SJCRH30 (cell line): ENCODE measurements at places on chromosomes 4 and X.

GRCh38 chr4:103721251-103721650, 1.5 kb upstream of the TACR3 start:
- peak; percentile 15 for DNase-seq

DNA sequence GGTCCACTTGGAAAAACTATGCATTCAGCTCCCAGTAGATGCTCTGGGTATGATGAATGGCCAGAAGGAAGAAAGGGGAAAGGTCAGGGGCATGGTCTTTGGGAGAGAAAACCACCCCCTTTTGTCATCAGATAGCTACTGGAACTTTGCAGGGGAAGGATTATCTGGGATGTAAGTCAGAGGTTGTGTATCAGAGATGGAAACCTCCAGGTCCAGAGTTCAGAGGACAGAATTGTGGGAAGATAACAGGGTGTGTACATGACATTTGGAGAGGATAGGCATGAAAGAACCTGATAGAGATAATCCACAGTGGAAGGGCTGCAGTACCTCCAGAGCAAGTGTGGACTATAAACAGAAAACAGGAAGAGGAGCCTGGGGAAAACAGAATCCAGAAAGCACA, 262.7 kb downstream of the SPRY1 start:
- no peak for DNase-seq

- peak; percentile 32 for DNase-seq
Measured at GRCh38 chr4:83219344-83220331, 65.0 kb downstream of the COQ2 start.

DNA sequence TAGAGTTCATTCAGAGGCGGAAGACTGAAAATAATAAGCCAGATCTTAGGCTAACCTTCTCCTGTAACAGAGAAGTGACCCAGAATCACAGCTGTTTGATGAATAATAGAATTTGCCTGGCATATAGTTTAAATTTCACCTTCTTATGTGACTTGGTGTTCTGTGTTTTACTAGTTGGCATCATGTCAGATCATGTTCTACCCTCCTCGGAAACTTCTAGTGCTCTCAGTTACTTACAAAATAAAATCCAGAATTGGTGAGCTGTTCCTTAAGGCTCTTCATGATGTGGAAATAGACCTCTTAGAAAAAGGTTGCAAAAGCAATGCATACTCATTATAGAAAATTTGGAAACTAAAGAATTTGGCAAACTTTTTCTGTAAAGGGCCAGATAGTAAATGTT, 31.1 kb downstream of the TMEM164 start:
- no peak for DNase-seq

- no peak for DNase-seq
Measured at GRCh38 chrX:68727696-68728095, 80.2 kb downstream of the STARD8 start.

- DNase-seq = peak; percentile 87
Measured at GRCh38 chrX:11427453-11428071, 134.3 kb downstream of the AMELX start.

GRCh38 chr4:42855779-42856178, 36.7 kb upstream of the GRXCR1 start:
- no peak for DNase-seq

DNA sequence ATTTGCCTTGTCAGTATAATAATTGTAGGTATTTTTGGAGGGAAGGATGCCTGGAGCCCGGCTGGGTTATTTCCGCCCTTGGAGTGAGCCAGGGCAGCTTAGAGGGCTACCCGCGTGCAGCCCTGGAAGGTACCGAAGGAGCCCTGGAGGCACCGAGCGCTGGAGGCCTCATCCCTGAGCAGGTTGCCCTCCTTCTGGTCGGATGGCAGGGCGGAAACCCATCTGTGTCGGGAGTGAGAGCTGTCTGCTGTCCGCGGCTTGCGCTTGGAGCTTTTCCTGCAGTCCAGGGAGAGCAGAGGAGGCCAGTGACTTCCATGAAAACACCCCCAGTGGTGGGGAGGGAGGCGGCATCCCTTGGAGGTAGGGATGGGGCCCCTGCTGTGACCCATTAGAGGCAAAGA, 122.1 kb downstream of the TBL1X start:
- no peak for DNase-seq

GRCh38 chrX:41526271-41526670, 79.1 kb downstream of the NYX start:
- DNase-seq = no peak

DNA sequence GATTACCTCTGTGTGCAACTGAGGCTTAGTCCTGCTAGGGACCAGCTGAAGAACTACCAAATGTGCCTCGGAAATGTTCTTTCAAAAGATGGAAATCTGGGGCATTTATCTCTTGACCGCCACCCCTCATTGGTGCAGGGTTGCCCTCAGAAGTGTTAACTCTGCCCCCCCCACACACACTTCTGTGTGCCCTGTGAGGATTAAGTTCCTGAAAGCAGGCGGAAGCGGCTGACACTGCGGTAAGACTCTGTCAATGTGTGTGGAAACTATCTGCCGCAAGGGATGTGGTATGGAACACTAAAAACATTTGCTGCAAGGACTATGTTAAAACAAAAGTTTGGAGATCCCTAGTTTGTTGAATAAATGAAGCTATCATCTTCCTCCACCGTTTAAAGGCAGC, 106.9 kb upstream of the NDP start:
- no peak for DNase-seq

DNA sequence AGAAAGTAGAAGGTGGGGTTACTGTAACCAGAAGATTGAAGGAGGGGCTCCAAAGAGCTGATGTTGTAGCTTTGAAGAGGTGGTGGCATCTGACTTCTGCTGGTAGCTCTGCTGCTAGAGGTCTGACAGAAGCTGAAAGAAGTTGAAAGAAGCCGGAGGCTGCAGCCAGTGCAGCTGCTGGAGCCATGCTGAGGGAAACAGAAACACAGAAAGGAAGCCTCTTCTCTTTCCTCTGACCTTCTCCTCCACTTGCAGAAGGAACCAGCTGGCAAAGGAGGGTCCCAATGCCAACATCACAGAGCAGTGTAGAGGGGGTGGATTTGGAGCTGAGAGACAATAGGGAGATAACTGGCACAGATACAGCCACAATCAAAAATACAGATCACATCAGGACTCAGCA, 89.3 kb upstream of the HHIP start:
- no peak for DNase-seq

GRCh38 chr4:54184581-54184980, 44.5 kb upstream of the PDGFRA start:
- DNase-seq = no peak

- DNase-seq = no peak
Measured at GRCh38 chr4:101136373-101137370, 210.7 kb downstream of the PPP3CA start.

- DNase-seq = no peak
Measured at GRCh38 chrX:37776283-37776986, 3.4 kb upstream of the CYBB start.

- no peak for DNase-seq
Measured at GRCh38 chr4:22315628-22316027, 200.2 kb downstream of the ADGRA3 start.

- DNase-seq = peak; percentile 67
Measured at GRCh38 chrX:4547213-4547836, 833.9 kb upstream of the PRKX start.

DNA sequence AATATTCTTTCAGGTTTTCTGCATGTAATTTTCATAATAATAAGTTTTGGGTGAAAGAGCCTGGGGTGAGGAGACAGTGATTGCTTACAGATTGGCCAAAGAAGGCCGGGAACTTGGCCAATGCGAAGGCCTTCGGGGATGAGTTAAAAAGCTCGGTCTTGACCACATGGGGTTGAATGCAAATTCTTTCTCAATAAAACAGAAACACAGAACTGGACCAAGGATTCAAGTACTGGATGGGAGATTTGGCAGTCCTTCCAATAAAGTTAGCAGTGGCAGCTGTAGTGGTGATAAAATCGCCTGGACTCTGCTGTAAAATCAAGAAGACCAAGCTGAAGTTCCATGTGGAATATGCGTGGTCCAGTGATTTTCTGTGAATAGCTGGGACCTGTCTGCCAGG, 282.2 kb upstream of the KLF3 start:
- DNase-seq = no peak

DNA sequence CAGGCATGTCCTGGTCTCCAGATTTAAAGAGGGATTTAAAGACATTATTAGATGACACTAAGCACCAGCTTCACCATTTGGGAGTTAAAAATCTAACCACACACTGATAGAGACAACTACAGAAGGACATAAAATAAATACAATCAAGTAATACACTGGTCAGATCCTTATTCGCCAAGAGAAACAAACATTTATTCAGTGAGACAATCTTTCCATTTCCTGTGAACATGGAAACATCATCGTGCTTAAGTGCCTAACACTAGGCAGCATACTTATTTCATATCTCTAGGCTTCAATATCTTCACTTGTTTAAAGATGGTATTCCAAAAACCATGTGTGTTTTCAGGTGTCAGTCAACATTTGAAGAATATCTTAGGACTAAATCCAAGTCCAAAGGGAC, 103.6 kb downstream of the AREG start:
- no peak for DNase-seq

- DNase-seq = no peak
Measured at GRCh38 chr4:85165808-85166207, 199.3 kb upstream of the WDFY3 start.

- no peak for DNase-seq
Measured at GRCh38 chr4:8643441-8643840, 50.9 kb downstream of the CPZ start.

DNA sequence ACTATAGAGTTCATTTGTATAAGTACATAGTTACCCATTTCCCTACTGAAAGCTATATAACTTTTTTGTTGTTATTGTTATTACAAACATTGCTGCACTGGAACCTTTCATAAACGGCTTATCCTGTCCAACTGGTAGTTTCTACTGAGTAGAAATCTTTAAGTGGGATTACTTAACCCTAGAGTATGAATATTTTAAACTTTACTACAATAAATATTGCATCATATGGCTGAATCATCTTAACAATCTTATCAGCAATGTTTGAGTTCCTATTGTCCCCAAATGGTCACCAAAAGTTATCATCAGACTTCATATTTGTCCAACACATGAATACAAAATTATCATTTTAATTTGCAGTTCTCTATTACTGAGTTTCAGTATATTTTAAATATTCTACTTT, 40.5 kb downstream of the LCORL start:
- no peak for DNase-seq

GRCh38 chr4:23504083-23504482, 385.8 kb downstream of the PPARGC1A start:
- no peak for DNase-seq

GRCh38 chr4:139840773-139841172, 175.2 kb downstream of the MGST2 start:
- DNase-seq = no peak

- DNase-seq = no peak
Measured at GRCh38 chrX:23504895-23505294, 162.4 kb upstream of the PRDX4 start.

DNA sequence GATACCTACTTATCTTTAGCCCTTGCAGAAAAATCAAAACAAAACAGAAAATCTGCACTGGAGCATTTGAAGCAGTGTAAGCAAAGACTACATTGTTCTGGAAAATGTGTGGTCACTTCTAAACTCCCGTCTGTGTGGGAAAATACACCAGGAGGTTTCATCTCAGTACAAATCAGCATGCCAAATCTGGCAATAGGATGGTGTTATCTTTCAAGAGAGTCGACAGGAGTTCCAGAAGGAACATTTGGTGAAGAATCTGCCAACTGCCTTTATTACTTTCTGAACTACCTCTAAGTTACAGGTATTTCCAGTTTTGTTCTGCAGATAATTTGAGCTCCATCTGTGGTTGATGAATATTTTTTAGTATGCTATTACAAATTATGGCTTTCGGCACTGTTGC, 1348.0 kb downstream of the RAPGEF2 start:
- DNase-seq = peak; percentile 10

GRCh38 chr4:98710831-98711230, 52.4 kb upstream of the TSPAN5 start:
- DNase-seq = no peak

DNA sequence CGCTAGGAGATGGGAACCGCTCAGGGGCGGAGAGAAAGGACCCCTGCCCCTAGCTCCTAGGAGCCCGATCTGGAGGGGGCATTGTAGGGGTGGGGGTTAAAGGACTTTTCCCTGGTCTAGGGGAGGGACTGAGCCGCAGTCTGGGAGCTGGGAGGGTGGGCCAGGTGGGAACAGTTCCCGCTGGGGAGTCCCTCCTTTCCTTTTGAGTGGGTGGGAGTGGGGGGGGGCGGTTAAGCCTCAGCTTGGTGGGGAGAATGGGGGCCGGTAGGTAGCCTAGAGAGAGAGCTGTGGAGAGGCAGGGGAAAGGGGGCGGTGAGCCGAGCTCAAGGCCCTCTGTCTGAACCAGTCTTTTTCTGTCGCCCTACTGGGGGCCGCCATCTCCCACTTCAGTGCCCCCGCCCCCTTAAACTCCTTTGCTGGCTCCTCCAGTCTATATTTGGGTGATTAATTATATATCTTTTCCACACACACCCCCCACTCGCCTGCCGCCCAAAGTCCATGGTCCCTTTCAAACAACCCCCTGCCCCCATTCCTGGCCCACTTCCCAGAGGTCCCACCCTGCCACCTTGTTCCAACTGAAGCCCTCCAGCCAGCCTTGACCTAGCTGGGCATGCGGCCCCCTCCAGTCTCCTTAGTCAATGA, 822 bp downstream of the ZNF275 start:
- DNase-seq = no peak

DNA sequence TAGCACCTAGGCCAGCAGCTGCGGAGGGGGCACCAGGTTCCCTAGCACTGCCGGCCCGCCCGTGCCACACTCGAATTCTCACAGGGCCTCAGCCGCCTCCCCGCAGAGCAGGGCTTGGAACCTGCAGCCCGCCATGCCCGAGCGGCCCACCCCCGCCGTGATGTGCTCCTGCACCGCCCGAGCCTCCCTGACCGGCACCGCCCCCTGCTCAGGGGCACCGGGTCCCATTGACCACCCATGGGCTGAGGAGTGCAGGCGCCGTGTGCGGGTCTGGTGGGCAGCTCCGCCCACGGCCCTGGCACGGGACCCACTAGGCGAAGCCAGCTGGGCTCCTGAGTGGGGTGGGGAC, 35.4 kb upstream of the ENPP6 start:
- no peak for DNase-seq
